AG09309 (cell line): ENCODE measurements at places on chromosomes 6 and 20.

GRCh38 chr6:128487055-128487454 is 33.3 kb downstream of the PTPRK start:
- no peak for DNase-seq

- no peak for DNase-seq
These were observed 90.2 kb upstream of the TOX2 start for GRCh38 chr20:43824309-43825050.

DNA sequence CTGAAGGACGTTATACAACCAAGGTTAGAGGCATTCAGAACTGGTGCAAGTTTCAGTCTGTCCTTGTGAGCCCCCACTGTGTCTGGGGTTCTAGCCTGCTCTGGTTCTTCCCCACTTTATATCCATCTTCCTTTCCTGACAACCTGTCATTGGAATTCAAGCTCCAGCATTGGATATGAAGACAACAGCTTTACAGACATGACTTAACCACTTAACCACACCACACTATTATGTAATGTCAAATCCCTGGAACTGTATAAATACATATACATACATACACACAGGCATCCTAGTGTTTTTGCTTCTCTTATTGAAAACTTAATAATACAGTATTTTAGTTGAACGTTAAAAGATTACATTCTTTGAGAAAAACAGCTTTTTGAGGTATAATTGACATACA is 217.9 kb upstream of the SGK1 start:
- no peak for DNase-seq

DNA sequence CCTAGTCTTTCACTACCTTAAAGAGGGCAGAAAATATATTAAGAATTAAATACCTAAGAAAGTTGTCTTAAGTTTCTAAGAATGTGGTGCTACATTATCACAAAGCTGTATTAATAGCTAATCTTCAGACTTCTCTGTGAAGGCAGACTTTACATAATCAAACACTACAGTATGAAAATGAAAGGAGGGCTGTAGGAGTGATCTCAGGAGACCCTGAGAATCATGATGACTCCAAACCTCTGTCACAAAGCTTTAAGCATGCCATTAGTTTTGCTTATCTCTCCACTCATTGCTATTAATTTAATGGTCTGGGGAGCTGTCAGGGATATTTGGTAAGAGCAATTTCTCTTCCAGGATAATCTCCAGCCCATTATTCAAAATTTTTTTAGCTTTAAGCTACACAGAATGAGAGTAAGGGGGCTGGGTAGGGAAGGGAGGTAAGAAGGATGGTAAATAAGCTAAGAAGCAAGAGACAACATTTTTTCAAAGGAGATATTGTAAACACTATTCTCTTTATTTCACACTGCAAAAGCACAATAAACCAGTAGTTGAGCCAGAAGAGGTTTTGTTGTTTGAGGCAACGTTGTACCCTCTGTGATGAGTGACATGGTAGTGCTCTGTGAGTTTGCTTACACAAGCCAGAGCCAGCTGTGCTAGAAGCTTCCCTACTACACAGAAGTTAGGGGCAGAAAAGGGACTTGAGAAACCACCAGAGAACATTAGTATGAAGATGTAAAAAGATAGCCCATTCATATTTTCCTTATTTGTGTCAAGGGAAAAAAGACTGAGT is 258.8 kb downstream of the GMDS start:
- DNase-seq = no peak

- DNase-seq = no peak
These were observed 117.4 kb downstream of the TBC1D32 start for GRCh38 chr6:121216928-121217327.

GRCh38 chr6:116528133-116528532 is 16.7 kb downstream of the CALHM5 start:
- DNase-seq = no peak

DNA sequence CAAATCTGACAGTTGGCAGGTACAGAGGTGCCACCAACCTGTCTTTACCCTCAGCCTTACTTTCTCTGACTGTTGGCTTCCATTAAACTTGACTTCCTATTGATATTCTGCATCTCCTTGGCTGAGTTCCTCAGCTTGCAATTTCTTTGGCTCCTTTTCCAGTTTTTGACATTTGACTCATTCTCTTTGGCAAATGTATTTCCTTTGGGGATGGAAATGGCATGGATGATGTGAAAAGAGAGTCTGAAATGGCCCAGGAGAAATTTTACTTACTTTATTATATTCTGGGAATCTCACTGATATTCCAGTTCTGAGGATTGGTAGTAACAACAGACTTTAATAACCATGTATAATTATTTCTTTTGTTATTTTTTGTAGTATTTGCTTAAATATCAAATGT is 255.2 kb downstream of the CD109 start:
- no peak for DNase-seq

- DNase-seq = no peak
These were observed 39.8 kb upstream of the SMIM29 start for GRCh38 chr6:34288581-34288980.

GRCh38 chr6:131070061-131070460 is 7.0 kb upstream of the EPB41L2 start:
- DNase-seq = no peak

GRCh38 chr6:72788188-72788587 is 166.3 kb downstream of the KCNQ5 start:
- DNase-seq = no peak
